ENCODE measurements at places on chromosomes 5 and 9. TPM values are rescaled to one million over a fixed set of nuclear protein-coding genes. Genes with fewer than 3 reads are reported as not detected.

CDK9 gene
- 50.1 TPM for total RNA-seq

CCL19 gene
- not detected for total RNA-seq

PDE8B gene
- total RNA-seq = 0.64 TPM

OR2S2 gene
- under 0.01 TPM for total RNA-seq

NTNG2 gene
- 1.9 TPM for total RNA-seq

ORM2 gene
- not detected for total RNA-seq

GADD45G gene
- 0.64 TPM for total RNA-seq

- DNase-seq = peak; percentile 82
These were observed 1.4 kb downstream of the NRARP start for GRCh38 chr9:137300567-137301080.

GRCh38 chr9:135812961-135813360, 94.4 kb downstream of the CAMSAP1 start:
- DNase-seq = no peak

DNA sequence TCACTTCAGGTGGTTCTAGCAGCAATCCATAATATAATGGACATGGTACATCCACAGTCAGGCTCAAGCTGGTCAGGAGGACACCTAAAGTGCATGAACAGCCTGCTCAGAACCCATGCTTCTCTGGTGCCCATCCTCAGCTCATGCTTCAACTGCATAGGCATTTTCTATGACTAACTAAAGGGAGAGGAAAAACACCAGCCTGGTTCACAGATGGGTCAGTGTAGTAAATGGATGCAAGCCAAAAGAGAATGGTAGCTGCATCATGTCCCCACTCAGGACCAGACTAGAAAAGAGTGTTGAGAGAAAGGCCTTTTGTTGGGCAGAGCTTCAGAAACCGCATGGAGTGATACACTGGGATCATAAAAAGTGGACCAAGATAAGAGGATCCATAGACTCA, 556.6 kb downstream of the TLE1 start:
- DNase-seq = no peak

DNA sequence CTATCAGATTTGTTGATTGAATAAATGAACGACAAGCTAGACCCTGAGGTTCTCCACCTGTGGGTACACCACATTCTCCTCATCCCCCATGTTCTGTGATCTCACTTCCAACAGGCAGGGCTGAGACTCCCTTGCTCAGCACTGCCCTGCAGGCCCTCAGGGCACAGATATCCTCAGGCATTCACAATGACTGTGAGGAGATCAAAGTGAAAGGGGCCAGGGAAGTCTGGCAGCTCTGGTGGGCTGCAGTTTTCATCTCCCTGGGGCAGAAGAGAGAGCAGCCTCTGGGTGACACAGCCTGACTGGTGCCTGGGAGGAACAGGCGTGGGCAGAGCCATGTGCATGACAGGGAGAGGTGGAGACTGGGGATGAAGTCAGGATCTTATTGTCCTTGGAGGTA, 142.4 kb upstream of the C9orf72 start:
- no peak for DNase-seq

GRCh38 chr5:40066616-40067015, 613.1 kb upstream of the PTGER4 start:
- DNase-seq = no peak

DNA sequence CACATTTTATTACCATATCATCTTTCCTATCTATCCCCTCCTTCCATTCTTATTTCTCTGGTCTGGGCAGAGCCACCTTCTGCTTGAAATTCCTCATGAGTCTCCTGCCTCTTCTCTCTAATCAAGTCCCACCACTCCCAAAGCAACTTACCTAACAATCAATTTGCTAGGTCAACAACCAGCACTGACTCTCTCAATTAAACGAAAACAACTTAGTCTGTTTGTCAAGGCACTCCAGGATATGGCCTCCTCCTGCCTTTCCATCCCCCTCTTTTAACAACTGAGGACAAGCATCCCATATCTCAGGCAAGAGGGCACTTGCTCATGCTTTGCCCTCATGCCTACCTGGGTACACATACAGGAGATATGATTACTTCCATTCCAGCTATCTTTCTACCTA, 47.4 kb downstream of the HCN1 start:
- no peak for DNase-seq

DNA sequence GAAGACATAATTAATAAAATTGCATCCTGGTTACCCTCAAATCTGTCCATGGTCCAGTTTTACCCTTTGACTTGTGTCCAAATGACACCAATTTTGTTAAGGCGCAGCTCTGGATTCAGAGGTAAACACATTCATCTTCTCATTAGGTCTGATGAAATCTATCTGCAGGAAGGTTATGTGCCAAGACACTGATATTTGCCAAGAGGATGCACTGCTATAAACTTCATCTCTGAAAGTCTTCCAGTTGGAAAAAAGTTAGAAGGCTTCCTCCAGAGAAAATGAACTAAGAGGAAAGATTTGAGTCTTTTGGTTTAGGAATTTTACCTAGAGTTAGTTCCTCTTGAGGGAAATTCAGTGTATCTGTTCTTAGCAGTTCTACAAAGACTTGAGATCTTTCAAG, 717.8 kb downstream of the DTWD2 start:
- no peak for DNase-seq

- no peak for DNase-seq
These were observed 4.1 kb downstream of the SNCB start for GRCh38 chr5:176625966-176626875.

DNA sequence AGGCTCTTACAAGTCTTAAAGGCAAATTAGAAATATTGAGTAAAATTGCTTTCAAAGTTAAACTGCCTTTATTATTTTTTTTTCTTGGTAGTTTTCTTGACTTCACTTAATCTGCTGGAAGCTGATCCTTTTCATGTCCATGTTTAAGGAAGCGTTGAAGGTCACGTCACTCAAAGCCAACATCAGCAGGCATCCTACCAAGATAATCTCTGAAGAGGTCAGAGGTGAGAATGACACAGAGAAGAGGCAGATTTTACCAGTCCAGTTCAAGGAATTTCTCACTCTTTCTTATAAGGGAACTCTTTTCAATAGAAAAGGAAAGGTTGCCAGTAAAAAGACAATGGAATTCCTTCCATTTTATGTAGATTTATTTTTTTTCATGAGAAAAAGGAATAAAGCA, 259.8 kb downstream of the ANXA1 start:
- DNase-seq = no peak

DNA sequence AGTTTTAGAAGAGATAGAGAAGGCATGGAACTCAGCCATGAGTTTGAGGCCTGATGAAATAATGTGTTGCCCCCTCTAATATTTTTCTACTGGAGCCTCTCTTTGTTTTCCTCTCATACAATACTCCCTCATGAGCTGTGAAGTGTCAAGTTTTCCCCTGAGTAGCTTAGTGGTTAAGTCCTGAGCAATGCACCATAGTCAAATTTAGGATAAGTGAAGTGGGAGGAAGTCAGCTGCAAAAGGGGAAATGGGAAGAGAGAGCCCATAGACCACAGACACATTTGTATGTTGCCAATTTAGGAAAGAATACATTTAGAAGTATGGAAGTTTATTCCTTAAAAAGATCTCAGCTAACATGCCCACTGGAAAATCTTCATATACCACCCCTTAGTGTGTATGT, 171.5 kb upstream of the NREP start:
- no peak for DNase-seq

DNA sequence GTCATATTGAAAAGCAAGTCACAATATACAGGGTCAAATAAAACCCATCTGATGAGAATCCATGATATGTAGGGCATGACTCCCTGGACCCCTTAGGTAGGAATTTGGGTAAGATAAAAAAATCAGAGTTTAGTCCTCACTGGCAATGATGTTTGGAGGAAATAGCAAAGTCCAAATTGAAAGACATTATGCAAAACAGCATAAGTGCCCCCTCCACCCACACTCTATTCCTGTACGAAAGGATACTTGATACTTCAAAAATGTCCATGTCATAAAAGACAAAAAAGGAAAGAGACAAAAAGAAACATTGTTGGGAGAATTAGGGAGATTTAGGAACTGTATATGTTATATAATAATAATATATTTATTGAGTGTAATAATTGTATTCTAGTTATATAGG, 96.1 kb upstream of the RASGRF2 start:
- DNase-seq = no peak

- DNase-seq = peak; percentile 65
These were observed 273.4 kb downstream of the NR3C1 start for GRCh38 chr5:143129910-143130612.

GRCh38 chr9:121253821-121254501, 14.0 kb upstream of the GSN start:
- no peak for DNase-seq

DNA sequence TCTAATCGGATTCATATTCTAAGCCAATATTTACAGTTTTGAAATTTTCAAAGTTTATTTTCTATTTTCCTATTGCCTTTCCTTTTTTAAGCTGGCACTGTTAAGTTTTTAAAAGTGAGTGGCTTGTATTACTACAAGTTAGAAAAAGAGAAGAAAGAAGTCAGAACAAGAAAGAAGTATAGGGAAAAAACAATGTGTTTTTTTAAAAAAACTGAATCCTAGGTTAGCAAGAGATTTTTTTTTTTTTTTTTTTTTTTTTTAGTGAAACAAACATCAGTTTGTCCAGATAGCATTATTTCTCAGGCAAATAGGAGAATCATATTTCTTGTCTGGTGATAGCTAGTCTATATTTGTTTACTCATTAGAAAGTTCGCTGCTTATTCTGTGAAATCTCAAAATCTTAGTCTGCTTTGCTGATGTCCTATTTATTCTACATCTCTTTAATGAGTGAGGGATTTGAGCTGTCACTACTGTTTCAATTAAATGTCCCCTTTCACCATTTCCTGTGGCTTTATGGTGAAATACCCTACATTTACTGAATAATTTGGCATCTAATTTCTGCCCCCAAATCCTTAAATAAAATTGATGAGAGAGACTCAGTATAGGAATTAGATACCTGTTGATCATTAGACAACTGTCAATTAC, 19.1 kb upstream of the LMNB1 start:
- no peak for DNase-seq

DNA sequence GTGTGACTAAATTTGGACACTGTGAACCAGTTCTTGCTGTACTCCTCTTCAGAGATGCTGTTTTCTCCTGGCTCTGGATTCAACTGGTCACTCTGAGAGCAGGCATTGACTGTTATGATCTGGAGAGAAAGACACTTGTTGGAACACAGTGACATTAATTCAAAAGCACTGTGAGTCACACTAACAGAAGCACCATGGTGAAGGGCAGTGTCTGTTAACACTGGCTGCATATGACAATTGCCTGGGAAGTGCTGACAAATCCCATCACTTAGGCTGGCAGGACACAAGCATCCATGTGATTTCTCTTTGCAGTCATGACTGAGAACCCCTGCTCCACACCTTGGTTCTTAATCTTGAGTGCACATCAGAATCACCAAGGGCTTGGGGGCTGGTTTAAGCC, 132.4 kb downstream of the TRPM6 start:
- no peak for DNase-seq

DNA sequence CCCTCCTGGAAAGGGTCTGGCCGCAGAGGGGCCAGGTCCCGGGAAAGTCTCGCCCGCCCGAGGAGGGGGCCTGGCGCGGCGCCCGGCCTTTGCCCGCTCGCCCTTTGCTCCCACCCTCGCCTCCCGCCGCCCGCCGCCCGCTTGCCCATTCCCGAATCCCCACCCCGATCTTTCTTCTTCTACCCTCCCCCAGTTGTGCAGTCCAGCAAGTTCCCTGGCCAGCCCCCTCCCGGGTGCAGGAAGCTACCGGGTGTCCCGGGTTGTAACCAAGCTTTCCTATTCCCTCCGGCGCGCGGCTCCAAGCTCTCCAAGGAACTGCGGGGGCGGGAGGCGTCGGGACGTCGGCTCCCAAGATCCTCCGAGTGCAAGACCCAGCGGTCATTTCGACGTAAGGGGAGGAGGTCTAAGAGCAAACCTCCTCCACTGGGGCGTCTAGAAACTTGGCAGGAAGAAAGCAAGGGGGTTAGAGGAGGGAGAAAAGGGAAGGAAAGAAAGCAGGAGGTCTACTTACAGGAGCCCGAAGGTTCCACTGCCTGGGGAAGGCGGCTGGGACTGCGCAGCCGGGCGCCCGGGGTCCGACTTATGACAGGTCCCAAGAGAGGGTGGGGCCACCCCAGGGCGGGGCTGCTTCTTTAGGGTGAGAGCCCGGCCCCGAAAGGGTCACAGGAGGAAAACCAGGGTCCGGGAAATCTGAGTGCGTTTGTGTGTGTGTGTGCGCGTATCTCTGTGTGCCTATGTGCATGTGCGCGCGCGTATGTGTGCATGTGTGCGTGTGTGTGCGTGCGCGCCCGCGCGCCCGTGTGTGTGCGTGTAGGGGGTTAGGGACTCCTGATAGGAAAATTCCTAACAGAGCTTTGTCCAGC, at the start of gene PTGR1:
TSS of gene PTGR1 (minus strand) at position 556 of the 863 bp plus-strand sequence. CDS start 2,225 bp downstream, outside the sequence.
- peak; percentile 92 for DNase-seq

All from fibroblast of villous mesenchyme (primary cell).